Gastrocnemius medialis (tissue), 4 donors: ENCODE measurements at places on chromosomes 2 and 18. TPM values are rescaled to one million over a fixed set of nuclear protein-coding genes. Genes with fewer than 3 reads are reported as not detected.

KCNIP3 gene
- 0.71 TPM for total RNA-seq

HRH4 gene
- total RNA-seq = not detected

GRCh38 chr2:187586011-187586641, 31.9 kb upstream of the TFPI start:
- H3K4me1 ChIP-seq = peaks cover 2% of the 10 kb centered on the region
- no peak for DNase-seq

NDC80 gene
- total RNA-seq = not detected

- H3K4me1 ChIP-seq = peaks cover 12% of the 10 kb centered on the region
- no peak for DNase-seq
- no peaks in the 10 kb centered on the region for H3K27me3 ChIP-seq
Observed at GRCh38 chr2:70002241-70002899, 40.9 kb upstream of the ASPRV1 start.

GRCh38 chr2:11411244-11411643, 54.7 kb downstream of the E2F6 start:
- no peak for DNase-seq
- H3K4me3 ChIP-seq = no peak overlapping the region
- no peak overlapping the region for H3K27ac ChIP-seq
- H3K4me1 ChIP-seq = peaks cover 30% of the 10 kb centered on the region

GRCh38 chr2:201621293-201621999, 21.9 kb downstream of the TMEM237 start:
- no peak overlapping the region for H3K27ac ChIP-seq
- H3K4me3 ChIP-seq = no peak overlapping the region
- H3K4me1 ChIP-seq = no peaks in the 10 kb centered on the region
- no peaks in the 10 kb centered on the region for H3K27me3 ChIP-seq

DNA sequence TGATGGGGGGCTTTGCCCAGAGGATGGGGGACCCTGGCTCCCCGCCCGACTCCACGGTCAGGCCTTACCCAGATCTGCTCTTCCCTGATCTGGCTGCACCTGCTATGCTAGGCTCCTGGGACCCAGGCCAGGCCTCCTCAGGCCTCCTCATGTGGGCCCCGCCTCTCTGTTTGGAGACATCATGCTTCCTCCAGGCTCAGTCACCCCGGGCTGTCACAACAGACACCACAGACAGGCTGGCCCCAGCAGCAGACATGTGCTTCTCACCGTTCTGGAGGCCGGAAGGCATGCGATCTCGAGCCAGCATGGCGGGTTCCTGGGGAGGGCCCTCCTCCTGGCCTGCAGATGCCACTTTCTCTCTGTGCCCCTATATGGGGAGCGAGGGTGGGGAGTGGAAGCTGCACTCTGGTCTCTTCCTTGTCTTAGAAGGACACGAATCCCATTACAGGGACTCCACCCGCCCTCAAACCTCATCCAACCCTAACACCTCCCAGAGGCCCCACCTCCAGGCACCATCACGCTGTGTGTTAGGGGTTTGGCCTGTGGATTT, 10.8 kb upstream of the NEU4 start:
- no peaks in the 10 kb centered on the region for H3K36me3 ChIP-seq
- no peak overlapping the region for H3K27ac ChIP-seq
- no peak overlapping the region for H3K4me3 ChIP-seq
- peaks cover under 1% of the 10 kb centered on the region for H3K27me3 ChIP-seq
